Spinal cord (tissue), 10 donors: ENCODE measurements at places on chromosomes 2 and 18. TPM values are rescaled to one million over a fixed set of nuclear protein-coding genes. Genes with fewer than 3 reads are reported as not detected.

The FER1L5 gene
- total RNA-seq: 0.66 TPM

The PJVK gene
- 4.7 TPM for total RNA-seq

The NAPG gene
- total RNA-seq: 125 TPM

The CTAGE1 gene
- total RNA-seq: not detected

DNA sequence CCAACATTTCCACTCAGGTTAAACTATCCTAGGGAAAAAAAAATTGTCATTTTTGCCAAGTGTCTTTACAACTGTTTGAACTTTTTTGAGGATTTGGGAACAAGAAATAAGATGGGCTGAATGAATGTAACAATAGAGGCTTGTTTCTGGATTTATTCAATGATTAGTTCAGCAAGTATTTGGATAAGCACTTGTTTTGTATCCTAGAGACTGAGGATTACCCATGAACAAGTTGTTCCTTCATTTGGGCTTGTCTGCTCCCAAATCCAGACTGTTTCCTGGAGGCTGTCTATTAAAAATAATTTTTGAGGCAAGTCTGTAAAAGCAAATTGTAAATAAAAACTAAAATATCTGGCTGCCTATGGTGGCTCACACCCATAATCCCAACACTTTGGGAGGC is 62.0 kb upstream of the CSRNP3 start:
- H3K4me3 ChIP-seq: no peak overlapping the region
- H3K36me3 ChIP-seq: no peaks in the 10 kb centered on the region
- no peak for DNase-seq
- no peaks in the 10 kb centered on the region for H3K4me1 ChIP-seq

DNA sequence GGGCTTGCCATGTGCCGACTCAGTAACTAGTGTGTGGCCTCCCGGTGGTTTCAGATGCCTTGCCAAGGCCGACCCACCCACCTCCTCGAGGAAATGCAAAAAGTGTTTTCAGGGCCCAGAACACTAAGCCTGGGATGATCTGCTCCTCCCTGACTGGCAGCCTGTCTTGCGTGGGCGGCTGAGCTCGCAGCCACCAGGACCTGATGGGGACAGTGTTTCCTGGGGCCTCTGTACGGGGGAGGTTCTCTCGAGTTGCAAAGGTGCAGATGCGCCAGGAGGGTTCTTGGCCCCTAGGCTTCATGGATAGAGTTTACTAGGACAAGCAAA is 85.2 kb downstream of the GLI2 start:
- DNase-seq: no peak
- H3K36me3 ChIP-seq: peaks cover 3% of the 10 kb centered on the region
- H3K4me1 ChIP-seq: peaks cover 50% of the 10 kb centered on the region

DNA sequence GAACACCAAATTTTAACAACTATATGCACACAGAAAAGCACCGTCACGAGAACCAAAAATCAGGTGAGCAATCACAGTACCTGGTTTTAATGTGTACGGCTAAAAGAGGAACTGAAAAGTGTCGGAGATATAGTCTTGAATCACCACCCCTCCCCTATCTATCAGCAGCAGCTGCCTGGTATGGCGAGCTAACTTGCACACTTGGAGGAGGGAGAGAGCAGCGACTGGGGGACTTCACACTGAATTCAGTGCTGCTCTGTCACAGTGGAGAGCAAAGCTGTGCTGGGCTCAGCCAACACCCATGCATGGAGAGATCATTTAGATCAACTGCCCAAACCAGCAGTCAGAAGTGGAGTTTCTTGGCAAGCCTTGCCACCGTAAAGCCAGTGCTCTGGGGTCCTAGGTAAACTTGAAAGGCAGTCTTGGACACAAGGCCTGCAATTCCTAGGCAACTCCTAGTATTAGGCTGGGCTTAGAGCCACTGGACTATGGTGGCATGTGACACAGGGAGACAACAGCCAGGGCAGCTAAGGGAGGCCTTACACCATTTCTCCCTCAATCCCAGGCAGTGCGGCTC is 89.2 kb upstream of the CD226 start:
- no peak for DNase-seq
- H3K4me1 ChIP-seq: peaks cover 5% of the 10 kb centered on the region
- no peak overlapping the region for H3K4me3 ChIP-seq
- H3K27me3 ChIP-seq: no peaks in the 10 kb centered on the region
- H3K36me3 ChIP-seq: no peaks in the 10 kb centered on the region

GRCh38 chr2:72300147-72300684 is 152.6 kb upstream of the CYP26B1 start:
- no peaks in the 10 kb centered on the region for H3K36me3 ChIP-seq
- H3K4me1 ChIP-seq: no peaks in the 10 kb centered on the region
- DNase-seq: no peak
- no peak overlapping the region for H3K27ac ChIP-seq
- no peak overlapping the region for H3K4me3 ChIP-seq
- no peaks in the 10 kb centered on the region for H3K27me3 ChIP-seq

DNA sequence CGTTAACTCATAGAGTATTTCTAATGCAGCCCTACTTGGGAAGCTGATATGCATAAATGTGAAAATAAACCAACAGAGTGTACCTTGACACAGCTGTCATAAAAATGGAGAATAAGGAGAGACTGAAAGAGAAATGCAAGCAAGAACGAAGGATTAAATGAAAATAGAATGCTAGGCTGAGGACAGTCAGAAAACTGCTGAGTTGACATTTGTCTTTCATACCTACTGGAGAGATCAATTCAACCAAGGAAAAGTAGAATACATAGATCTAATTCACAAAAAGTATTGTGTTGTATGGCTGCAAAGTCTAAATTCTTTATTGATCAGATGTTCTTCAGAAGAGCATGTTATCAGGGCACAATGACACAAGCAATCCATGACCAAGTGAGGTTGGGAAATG is 112.0 kb downstream of the EPHA4 start:
- no peaks in the 10 kb centered on the region for H3K27me3 ChIP-seq
- H3K4me3 ChIP-seq: no peak overlapping the region
- no peaks in the 10 kb centered on the region for H3K4me1 ChIP-seq

- no peak for DNase-seq
- no peak overlapping the region for H3K27ac ChIP-seq
- peaks cover 4% of the 10 kb centered on the region for H3K36me3 ChIP-seq
- H3K27me3 ChIP-seq: no peaks in the 10 kb centered on the region
- H3K4me1 ChIP-seq: peaks cover 5% of the 10 kb centered on the region
These were observed 235.8 kb downstream of the TPGS2 start for GRCh38 chr18:36593001-36593400.

The SLC5A7 gene
- total RNA-seq: 40.3 TPM
